ENCODE measurements at places on chromosomes 13 and 19.

DNA sequence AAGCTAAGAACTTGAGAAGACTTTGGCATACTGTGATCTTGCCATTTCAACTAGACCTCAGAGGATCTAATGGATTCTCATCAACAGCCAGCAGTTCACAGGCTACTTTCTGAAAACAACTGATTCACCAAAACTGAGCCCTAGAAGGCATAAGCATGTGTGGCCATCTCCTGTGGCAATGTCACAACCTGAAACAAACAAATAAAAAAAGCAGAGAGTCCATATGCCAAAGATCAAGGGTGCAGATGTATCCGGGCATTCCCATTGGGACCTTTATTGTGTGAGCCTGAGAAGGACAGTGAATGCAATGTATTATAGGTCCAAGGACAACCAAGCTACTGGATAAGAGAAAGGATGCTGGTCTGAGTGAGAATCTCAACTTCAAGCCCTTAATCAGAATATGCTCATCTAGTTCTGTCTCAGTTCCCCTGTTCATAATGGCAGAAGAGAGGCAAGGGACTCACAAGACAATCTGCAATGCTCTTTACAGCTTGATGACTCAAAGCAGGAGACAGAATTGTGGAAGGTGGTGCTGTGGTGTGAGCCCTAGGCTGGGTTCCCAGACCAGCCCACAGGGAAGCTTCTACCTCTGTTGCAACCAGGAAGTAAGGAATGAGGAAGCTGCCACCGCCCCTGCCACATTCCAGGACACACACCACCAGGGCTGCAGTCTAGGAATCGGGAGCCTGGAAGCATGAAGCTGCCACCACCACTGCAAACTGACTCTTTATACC lies 133.7 kb downstream of the RAP2A start:
- peak; percentile 17 for DNase-seq

DNA sequence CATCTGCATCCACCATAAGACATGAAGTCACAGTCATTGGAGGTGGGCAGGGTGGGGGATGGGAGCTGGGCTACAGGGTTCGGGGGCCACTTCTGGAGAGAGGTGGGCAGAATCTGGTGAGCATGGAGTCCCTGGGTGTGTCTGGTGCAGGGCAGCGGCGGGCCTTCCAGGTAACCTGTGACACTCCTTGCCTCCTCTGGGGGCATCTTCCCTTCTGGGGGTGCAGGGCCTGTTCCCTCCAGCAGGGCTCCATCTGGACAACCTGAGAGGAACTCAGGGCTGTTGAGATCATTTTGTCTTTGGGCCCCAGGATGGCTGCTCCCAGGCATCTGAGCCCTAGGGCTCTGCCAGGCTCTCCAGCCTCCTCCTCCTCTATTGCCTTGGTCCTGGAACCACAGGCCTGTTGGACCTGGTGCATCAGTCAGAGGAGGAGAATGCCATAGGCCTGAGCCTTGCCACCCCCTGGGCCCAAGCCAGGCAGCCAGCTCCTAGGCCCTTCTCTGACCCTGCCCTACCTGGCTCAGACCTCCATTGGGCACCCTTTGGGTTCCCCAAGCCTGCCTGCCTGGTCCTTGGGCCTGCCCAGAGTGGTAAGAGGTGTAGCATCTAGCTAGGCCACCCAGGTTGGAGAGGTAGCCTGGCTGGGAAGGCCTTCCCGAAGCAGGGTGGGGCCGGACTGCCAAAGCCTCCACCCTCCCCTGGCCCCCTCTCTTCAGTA lies 13.4 kb downstream of the LYL1 start:
- no peak for DNase-seq

DNA sequence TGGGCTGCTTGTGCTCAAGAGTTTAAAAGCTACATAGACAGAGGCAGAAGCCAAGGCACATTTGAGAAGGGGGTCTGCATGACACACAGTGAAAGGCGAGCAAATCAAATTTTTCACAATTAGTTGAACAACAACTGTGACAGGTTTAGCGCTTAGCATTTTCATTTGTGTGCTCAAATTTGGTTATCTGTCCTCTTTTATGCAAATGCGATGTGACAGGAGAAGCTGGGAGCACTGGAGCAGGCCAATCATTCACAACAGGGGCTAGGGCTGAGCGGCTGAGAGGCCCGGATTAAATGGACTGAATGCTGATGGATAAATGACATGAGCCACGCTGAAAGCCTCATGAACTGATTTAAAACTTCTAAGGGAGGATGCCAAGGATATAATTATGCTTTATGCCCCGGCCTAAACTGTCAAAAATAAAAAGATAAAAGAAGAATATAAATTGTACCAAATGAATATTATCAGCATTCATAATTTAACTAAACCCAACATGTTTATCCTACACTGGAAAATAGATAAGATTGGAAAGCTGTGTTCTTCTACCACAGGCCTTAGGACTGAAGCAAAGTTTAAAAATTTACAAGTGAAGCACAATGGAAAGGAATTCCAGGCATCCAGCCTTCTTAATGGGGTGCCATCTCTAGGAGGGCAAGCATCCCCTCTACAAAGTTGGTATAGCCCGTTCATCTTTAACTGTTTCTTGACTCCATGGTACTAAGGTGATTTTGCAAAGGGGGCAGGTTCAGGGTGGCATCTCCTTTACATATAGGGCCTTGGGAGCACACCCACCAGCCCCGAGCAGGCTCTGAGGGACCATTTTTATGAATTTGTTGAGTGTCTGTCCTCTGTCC lies 117.9 kb downstream of the RBM26 start:
- DNase-seq, result no peak

DNA sequence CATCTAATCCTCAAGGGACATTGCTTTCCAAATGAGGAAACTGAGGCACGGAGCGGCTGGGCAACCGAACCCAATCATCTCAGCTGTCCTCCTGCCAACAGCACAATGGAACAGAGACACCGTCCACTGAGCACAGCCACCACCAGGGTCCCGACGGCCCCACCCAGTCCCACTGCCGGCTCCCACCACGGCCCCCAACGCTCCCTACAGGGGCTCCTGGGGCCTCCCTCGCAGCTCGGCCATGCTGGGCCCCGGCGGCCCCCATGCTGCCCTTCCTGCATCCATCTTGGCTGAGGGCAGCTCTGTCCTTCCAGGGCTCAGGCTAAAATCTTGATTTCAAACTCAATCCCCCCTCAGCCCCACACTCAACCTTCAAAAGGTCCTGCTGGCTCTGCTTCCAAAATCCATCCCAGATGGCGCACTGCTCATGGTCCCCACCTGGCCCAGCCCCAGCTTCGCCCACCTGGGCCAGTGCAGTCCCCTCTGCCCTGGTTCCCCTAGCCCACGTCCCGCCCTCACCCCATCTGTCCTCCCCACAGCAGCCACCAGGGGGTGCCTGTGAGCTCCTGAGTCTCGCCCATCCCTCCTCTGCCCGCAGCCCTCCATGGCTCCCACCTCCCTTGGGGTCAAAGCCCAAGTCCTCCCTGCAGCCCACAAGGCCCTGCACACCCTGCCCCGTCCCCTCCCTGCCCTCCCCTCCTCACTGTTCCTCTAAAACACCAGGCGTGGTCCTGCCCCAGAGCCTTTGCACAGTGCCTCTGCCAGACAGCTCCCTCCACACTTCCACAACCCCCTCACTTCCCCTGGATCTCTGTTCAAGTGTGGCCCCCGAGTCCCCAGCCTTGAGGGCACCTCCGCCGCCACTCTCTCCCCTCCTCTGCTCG lies 7.9 kb downstream of the PIP5K1C start:
- no peak for DNase-seq

DNA sequence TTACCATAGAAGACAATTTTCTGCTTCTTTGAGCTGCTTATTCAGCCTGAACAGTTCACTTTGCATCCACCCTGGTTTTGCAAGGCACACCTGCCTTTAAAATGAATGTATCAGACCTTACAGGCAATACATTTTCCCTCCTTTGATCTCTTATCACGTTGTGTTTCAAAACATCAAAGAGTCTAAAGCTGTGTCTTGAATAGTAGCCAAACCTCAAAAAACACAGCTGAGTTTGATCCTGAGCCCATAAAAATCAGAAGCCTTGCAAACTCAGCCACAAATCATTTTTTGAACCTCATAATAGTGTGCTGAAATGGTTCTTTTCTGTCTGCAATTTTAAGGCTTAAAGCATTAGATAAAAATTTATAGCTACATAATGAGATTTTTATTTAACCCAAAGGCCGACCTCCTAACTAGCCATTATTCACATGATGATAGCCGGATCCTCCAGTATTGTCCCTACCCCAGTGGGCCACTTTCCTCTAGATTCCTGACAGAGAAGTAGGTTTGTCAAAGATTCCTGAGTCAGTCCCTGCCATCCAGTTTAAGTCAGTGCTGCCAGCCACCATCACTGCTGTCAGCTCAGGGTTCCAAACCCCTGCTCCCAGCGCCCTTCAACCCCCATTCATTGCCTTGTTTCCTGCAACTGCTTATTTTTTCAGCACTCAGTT lies 71.8 kb downstream of the CAB39L start:
- DNase-seq, result no peak

GRCh38 chr13:111577956-111578605 lies 257.6 kb downstream of the TEX29 start:
- no peak for DNase-seq

DNA sequence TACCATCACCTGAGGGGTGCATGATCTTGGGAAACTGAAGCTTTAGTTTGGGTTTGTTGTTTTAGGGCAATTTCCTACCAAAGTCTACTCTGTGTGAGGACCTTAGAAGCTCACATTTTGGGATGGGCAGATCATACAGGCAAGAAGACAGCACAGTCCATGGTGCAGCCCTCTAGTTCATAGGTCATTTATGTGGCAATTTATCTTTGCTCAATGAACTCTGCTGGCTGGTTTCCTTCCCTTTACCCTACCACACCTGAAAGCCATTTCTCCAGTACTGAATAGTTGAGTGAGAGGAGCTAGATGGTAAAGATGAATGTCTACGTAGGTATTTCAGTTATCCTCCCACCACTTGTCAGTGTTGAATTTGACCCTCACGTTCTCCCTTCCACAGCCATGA lies 87.5 kb upstream of the KLF12 start:
- no peak for DNase-seq

DNA sequence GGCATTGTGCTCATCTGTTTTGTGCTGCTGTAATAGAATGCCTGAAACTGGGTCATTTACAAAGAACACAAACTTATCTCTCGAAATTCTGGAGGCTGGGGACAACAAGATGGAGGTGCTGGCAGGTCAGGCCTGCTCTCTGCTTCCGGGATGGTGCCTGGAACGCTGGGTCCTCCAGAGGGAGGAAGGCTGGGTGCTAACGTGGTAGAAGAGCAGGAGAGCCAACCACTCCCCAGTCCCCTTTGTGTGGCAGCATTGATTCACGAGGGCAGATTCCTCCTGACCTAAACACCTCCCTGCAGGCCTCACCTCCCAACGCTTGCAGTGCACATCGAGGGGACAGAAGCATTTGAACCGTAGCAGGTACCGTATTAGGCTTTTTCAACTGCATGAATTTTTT lies 34.1 kb upstream of the TFDP1 start:
- DNase-seq, result no peak

GRCh38 chr19:16274447-16274846 lies 50.2 kb upstream of the KLF2 start:
- no peak for DNase-seq

DNA sequence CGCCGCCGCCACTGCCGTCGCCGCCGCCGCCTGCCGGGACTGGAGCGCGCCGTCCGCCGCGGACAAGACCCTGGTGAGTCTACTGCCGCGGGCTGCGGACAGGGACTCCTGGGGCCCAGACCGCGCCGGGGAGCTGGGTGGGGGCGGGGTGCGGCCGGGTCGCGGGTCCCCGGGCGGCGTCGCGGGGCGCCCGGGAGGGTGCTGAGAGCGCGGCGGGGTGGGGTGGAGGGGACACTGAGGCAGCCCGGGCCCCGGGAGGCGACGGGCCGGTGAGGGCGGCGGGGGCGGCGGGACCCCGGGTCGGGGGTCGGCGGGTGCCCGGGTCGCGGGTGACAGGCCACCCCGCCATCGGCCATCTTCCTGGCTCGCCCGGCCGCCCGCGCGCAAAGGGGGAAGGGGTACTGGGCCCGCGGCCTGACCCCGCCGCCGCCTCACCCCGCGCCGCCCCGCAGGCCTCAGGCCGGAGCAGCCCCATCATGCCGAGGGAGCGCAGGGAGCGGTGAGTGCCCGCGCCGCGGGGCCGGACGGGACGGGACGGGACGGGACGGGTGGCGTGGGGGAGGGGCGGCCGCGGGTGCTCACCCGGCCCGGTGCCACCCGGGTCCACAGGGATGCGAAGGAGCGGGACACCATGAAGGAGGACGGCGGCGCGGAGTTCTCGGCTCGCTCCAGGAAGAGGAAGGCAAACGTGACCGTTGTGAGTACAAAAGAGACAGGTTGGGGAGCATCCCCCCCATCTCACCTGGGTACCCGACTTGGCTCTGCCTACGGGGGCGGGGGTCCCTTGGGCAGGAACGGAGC lies 489 bp downstream of the CCNE1 start:
- no peak for DNase-seq

- DNase-seq, result no peak
These were observed 64.3 kb downstream of the OLFM4 start for GRCh38 chr13:53092931-53093330.

DNA sequence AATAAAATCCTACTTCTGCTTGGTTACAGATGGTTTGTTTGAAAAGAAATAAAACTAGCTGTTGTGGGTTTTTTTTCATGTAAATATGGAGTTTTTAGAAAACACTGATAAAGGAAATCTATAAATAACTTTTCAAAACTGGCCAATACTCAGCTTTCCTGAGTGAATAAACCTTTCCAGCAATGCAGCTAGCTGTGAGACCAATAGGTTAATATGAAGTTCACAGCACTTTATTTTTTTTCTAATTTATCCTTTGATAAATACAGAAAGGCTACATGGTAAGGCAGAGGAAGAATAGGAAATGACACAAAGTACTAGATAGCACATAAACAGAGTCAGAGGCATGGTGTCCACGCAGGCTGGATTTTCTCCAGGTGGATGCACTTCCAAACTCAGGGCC lies 154.0 kb downstream of the COG6 start:
- no peak for DNase-seq

DNA sequence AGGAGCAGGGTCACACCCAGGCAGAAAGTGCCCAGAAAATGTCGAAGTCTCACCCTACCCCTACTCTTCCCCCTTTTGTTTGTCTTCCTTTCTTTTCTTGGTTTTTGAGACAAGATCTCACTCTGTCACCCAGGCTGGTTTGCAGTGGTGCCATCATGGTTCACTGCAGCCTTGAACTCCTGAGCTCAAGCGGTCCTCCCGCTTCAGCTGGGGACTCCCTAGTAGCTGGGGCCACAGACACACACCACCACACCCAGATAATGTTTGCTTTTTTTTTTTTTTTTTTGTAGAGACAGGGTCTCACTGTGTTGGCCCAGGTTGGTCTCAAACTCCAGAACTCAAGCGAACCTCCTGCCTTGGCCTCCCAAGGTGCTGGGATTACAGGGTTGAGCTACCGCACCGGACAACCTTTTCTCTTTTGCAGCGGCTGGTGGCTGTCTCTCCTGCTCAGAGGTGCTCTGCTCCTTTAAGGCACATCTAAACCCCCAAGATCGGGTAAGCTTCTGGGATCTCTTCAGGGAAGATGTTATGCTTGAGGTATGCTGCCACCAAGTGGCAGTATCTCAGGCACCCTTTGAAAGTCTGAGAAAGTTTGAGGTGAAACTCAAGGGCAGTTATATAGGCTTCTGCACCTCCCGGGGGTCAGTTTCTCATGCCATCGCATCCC lies 22.4 kb upstream of the EBI3 start:
- no peak for DNase-seq

All from GM04503 (cell line).